ENCODE measurements at places on chromosomes 12 and 14.

GRCh38 chr14:103149351-103150237 lies 26.3 kb downstream of the TNFAIP2 start:
- DNase-seq, result no peak

DNA sequence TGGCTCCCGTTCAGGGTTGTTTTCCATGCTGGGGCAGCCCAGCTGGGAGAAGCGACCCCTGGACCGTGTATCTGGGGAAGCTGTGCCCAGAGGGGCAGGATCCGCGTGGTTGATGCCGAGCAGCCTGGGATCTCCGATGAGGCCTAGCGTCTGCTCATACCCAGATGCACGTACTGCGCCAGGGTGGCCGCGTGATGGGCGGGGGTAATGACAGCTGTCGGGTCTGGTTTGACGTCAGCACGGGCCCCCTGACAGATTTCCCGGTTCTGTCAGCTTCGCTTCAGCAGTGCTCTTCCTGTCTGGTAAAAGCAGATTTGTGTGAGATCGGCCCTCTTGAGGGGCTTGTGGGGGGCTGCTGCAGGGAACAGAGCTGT lies 147.3 kb downstream of the TSPAN9 start:
- no peak for DNase-seq

DNA sequence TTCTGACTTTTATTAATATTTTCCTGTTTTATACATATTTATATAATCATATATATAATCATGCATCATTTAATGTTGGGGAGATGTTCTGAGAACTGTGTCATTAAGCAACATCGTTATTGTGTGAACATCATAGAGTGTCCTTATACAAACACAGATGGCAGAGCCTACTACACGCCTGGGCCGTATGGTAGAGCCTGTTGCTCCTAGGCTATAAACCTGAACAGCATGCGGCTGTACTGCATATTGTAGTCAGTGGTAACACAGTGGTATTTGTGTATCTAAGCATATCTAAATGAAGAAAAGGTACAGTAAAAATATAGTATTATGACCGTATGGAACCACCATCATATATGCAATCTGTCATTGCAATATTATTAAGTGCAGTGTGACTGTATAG lies 44.7 kb upstream of the BCL7A start:
- no peak for DNase-seq

GRCh38 chr12:108838194-108839017 lies 19.0 kb downstream of the SSH1 start:
- peak; percentile 99 for DNase-seq

GRCh38 chr14:35384455-35385041 lies 20.0 kb downstream of the NFKBIA start:
- DNase-seq, result no peak

GRCh38 chr12:64203036-64203435 lies 19.1 kb downstream of the KICS2 start:
- DNase-seq, result no peak

- DNase-seq, result no peak
Measured at GRCh38 chr12:116080415-116080814, 197.1 kb downstream of the MED13L start.
